ENCODE measurements at places on chromosomes 16 and 17.

- no peak for DNase-seq
Measured at GRCh38 chr16:57510016-57510871, 24.0 kb upstream of the DOK4 start.

GRCh38 chr17:55681342-55681700 is 41.3 kb downstream of the TMEM100 start:
- DNase-seq: peak; percentile 51

GRCh38 chr16:58299757-58300349 is 5.0 kb upstream of the PRSS54 start:
- peak; percentile 5 for DNase-seq

DNA sequence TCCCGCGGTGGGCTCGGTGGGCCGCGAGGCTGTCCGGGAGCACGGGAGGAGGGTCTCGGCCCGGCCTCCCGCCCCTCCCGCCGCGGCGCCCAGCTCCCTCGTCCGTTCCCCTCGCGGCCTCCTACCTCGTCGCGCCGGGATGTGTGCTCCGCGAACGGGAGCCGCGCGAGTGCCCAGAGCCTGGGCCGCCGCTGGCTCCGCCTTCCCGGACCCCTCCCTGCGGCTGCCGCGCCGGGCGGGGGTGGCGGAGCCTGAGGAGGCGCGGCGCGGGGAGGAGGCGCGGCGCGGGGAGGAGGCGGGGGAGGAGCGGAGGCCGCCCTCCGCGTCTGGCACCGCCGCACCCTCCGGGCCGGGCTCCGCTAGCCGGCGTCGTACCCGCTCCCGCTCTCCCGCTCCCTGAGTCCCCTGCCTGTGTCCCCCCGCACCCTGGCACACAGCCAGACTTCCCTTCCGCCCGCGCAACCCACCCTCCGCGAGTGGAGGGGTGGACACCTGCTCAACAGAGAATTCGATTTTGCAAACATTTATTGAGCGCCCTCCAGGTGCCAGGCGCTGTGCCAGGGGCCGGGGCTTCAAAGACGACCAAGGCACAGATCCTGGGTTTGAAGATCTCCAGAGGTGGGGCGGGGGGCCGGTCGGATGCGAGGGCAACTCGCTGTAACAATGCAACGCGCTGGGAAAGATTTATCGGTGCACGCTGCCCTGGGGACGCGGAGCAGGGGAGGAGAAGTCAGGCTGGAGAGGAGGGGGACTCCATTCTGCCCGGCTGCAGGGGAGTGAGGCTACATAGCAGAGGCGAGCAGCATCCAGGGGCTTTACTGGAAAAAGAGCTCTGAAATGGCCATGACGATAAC is at the start of gene MPP3:
Gene MPP3, minus strand, starts transcription at position 171 of the 854 bp plus-strand sequence. CDS start 1,240 bp downstream, outside the sequence.
- peak; percentile 73 for DNase-seq

DNA sequence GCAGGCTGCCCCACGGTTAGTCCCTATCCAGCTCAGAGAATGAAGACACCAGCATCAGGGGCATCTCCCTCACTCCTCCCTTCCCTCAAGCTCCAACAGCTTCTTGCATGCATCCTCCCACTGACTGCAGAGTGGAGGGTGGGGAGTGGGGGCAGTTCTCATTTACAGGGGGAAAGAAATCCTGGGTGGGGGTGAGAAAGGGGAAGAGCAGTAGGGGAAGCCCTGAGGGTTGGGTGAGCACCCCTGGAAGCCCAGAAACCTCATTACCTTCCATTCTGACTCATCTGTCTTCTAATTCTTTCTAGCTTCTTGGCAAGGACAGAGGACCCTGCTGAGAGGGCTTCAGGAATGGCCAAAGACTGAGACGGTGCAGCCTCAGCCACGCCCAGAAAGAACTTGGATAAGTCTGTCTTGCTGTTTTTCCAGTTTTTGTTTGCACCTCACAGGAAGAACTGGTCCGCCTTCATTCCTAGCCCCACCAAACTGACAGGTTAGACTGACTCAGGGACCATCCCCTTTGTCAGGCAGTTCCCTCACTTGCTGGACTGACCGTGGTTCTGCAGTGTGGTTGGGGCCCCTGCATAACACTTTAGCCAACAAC is 52.5 kb upstream of the WSB1 start:
- DNase-seq: peak; percentile 30

- DNase-seq: no peak
Measured at GRCh38 chr16:49081554-49081953, 200.1 kb downstream of the CBLN1 start.

- no peak for DNase-seq
Measured at GRCh38 chr16:78431701-78432100, 332.2 kb downstream of the WWOX start.

GRCh38 chr17:56812901-56813388 is 20.8 kb downstream of the C17orf67 start:
- no peak for DNase-seq

DNA sequence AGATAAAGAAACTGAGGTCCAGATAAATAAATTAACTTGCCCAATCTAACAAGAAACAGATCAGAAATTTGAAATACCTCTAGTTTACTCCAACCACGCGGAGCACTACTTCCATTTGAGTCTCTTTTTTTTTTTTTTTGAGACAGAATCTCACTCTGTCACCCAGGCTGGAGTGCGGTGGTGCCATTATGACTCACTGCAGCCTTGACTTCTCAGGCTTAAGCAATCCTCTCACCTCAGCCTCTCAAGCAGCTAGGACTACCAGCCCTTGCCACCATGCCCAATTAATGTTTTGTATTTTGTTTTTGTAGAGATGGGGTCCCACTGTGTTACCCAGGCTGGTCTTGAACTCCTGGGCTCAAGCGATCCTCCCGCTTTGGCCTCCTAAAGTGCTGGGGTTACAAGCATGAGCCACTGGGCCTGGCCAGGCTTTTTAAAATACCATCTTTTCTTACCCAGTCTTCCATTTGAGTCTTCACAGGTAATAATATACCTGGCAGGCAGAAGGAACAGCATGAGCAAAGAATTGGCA is 3.3 kb upstream of the NACA2 start:
- no peak for DNase-seq

GRCh38 chr16:5982979-5983378 is 885.4 kb upstream of the EEF2KMT start:
- DNase-seq: no peak

DNA sequence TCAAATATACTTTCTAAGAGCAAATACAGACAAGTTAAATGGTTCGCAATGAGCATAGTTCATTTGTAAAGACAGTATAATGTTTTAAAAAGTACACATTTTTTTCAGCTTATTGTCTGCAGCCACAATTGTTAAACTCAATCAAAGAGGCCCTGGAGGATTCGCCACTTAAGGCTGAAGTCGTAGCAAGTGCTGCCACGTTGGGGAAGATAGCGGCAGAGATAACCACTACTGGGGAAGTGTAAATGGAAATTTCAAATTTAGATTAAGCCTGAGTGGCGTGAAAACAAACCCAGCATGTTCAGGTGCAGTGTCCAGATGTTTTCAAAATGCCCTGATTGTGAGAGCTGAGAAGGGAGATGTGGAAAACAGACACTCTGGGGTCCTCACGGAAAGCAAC is 8.4 kb downstream of the PMP22 start:
- DNase-seq: no peak

- peak; percentile 95 for DNase-seq
Measured at GRCh38 chr17:16027708-16028584, 28.3 kb downstream of the TTC19 start.

DNA sequence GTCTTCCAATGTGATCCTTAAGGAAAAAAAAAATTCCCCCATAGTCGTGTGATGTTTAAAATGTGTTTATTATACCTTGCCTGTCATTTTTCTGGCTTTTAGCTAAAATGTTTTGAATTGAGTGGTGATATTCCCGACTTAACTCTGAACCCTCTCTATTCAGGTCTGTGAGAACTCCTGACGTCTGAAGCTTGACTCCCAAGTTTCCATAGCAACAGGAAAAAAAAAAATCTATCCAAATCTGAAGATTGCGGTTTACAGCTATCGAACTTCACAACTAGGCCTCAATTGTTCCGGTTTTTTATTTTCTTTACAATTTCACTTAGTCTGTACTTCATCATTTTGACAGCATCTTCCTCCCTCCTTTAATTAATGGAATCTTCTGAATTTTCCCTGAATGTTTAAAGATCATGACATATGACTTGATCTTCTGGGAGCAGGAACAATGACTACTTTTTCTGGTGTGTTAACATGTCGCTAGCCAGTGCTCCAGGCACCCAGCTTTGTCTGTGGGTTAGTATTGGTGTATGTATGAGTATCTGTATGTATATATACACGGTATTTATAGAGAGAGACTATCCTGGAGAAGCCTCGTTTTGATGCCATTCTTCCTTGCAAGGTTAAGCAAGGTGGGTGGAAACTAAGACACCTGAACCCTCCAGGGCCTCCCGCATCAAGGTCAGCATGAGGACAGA is 12.8 kb upstream of the HSBP1 start:
- no peak for DNase-seq

DNA sequence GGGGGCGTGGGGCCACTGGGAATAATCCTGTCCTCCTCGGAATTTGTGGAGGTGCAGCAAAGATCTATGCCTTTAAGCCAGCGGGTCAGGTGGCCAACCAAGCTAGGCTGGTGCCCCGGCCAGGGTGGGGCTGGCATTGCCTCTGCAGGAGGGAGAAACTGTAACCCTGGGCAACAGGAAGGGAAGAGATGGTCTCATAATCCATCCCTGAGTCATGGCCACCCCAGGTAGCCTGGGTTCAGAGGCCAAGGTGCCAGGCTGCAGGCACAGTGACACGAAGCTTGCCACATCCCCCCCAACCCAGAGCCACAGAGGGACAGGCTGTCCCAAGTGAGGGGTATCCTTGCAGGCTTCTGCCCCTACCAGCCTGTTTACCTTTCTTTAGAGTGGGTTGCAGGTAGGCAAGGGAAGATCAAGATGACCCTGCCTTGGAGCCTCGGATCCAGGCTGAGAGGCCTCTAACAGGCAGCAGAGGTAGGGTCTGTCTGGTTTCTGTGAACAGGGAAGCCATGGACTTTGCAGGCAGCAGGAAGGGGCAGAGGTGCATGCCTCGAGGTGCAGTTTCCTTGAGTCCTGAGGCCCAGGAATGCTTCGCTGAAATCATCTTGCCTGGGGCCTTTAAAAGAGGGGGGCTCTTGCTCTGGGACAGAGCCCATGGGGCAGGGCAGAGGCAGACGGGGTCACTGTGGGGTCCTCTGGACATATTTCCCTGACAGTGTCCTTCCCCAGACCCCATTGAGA is 4.0 kb downstream of the LASP1 start:
- no peak for DNase-seq

GRCh38 chr16:67226804-67227566 is at the start of gene TMEM208:
TSS of gene TMEM208 (plus strand) at chr16:67227130. CDS start at chr16:67227219, 89 bp downstream.
- DNase-seq: peak; percentile 99

- no peak for DNase-seq
Measured at GRCh38 chr16:79098907-79099306, 501.6 kb downstream of the MAF start.

DNA sequence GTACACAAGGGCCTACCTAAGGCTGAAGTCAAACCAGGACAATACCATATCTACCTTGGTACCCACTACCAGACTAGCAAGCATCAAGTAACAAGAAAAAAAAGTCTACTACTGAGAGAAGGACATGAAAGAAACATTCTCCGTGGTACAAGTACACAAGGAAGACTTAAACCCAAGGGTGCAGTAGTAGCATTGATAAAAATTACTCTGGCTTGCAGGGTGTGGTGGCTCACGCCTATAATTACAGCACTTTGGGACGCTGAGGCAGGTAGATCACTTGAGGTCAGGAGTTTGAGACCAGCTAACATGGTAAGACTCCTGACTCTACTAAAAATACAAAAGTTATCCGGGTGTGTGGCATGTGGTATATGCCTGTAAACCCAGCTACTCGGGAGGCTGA is 386.5 kb upstream of the PMFBP1 start:
- no peak for DNase-seq

DNA sequence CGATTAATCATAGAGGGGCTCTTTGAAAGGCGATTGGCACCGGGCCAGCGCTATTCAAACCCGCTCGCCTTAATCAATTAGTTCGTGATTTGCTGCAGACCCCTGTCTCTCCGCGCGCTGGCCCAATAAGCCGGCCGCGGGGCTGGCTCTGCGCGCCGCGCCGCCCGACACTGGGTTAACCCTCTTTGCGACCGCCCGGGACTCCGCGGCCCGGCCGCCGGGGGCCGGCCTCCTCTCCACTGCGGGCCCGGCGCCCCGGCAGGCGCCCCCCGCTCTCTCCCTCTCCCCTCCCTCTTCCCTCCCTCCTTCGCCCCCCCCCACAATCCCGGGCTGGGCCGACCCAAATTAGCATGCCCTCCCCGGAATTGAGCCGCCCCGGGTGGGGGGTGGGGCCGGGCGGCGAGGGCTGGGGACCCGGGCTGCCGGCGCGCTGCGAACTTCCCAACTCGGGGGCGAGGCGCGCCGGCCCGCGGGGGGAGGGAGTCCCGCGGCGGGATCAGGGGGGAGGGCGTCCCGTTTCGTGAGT is 428 bp upstream of the SALL1 start:
- DNase-seq: peak; percentile 85

DNA sequence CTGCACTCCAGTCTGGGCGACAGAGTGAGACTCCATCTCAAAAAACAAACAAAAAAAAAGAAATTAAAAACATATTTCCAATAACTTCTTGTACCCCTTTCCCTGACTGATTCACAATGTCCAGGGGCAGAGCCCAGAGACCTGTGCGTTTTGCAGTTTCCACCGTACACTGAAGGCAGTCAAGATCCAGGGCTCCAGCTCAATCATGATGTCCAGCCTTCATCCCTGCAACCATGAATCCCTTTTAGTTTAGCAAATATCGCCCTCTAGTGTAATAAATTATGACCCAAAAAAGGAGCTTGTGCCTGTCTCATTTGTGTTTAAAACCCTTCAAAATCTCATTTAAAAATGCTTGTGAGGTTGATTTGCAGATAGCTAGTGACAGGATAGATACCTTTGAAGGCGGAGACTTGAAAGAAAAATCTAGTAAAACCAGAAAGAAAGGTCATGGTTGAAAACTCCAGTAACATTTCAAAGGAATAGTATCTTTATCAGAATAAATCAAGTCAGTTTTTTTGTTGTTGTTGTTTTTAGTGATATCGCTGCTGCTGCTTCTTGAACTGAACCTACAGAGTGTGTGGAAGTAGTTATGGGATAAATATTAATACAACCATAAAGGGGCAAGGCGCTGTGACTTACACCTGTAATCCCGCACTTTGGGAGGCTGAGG is 3.7 kb upstream of the ERN1 start:
- DNase-seq: peak; percentile 67
